ENCODE measurements at places on chromosomes 13 and 19.
A peak's percentile ranks its signal among the peaks of the same experiment; 100 is the strongest.

GRCh38 chr13:39575641-39576238 is 27.3 kb downstream of the LHFPL6 start:
- no peak for DNase-seq

DNA sequence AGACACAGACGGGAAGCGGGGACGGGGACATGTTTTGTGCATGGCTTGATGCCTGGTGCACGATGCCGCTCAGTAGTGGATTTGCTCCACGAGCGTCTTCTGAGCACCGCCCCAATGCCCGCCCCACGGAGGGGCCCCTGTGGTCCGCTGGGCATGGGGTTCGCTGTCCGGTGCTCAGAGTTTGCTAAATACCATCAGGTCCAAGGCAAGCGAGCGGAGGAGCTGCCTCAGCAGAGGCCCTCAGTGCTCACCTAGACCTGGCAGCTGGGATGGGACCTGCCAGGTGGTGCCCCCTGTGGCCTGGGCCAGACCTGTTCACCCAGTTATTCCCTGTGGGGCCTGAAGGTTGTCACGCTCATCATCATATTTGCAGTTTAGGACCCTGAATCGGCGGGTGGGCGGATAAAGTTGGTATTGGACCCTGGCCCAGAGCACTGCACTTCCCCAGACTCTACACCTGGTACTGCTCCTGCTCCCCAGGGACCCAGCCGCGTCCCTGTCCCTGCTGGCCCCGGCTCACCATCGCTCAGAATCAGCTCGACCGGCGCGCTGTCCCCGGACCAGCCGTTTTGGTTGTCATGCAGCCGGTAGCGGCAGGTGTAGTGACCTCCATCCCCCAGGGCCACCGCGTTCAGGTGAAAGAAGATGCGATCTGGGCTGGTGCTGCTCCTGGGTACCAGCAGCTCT is 2.3 kb downstream of the A1BG start:
- no peak for DNase-seq

- no peak for DNase-seq
Measured at GRCh38 chr19:1295169-1296012, 9.7 kb downstream of the EFNA2 start.

- DNase-seq, result peak; percentile 75
Measured at GRCh38 chr13:42041011-42041683, 7.3 kb upstream of the DGKH start.

DNA sequence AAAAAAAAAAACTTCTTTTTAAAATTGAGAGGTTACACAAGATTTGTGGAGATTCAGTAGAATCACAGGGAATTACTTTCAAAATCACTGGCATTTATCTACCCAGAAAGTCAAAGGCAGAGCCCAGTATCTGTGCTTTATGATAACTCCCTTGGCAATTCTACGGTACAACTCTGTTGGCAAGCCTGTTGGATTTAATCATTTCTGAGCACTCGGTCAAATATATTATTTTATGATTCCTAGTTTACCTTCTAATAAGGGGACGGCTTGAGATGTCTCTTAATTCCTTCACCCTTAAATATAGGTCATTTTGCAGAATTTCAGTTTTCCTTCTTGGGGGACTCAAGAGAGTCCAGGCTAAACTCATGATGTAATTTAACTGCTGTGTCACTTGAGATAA is 987.6 kb downstream of the EFNB2 start:
- no peak for DNase-seq

GRCh38 chr13:33264620-33264978 is 21.0 kb downstream of the STARD13 start:
- no peak for DNase-seq

GRCh38 chr19:3572855-3573161 is at the start of gene HMG20B:
Gene HMG20B, plus strand, starts transcription at chr19:3572944. Its CDS starts 366 bp downstream, at chr19:3573310.
- no peak for DNase-seq

GRCh38 chr13:32039528-32039927 is 8.0 kb downstream of the FRY start:
- DNase-seq, result no peak

DNA sequence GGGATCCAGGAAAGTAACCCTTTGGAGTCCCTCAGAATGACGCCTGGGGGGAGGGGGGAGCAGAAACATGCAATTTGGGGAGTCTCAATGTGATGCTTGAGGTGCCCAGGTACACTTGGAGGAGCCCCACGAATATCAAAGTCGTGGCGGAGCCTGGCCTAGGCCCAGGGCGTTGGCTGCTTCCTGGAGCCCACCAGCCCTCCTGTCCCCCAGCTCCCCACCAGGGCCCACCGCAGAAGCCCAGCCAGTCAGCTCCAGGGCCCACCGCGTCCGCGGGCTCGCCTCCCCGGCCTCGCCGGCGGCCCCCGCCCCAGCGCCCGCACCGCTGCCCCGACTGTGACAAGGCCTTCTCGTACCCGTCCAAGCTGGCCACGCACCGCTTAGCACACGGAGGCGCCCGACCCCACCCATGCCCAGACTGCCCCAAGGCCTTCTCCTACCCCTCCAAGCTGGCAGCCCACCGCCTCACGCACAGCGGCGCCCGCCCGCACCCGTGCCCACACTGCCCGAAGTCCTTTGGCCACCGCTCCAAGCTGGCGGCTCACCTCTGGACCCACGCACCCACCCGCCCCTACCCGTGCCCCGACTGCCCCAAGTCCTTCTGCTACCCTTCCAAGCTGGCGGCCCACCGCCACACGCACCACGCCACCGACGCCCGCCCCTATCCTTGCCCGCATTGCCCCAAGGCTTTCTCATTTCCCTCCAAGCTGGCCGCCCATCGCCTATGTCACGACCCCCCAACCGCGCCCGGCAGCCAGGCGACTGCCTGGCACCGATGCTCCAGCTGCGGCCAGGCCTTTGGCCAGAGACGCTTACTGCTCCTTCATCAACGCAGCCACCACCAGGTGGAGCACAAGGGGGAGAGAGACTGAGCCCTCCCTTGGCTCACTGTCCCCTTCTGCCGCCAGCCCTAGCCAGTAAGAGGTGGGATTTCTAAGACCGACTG is 2.1 kb downstream of the ZNF575 start:
- peak; percentile 77 for DNase-seq

DNA sequence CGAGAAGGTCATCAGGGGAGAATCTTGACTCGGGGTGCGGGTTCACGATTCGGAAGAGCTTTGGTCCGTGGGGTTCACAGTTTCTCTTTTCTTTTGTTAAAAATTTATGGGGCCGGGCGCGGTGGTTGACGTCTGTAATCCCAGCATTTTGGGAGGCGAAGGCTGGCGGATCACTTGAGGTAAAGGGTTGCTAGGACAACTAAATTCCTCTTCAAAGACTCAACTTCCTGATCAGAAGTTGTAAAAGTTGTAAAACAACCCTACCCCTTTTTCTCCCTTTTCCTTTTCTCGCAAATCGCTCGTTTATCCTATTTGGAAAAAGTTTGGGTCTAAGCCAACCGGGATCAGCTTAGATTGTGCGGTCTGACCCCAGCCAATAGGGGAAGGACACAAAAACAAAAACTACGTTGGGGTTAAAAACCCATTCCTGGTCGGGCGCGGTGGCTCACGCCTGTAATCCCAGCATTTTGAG is 673 bp downstream of the ZNF486 start:
- peak; percentile 68 for DNase-seq

DNA sequence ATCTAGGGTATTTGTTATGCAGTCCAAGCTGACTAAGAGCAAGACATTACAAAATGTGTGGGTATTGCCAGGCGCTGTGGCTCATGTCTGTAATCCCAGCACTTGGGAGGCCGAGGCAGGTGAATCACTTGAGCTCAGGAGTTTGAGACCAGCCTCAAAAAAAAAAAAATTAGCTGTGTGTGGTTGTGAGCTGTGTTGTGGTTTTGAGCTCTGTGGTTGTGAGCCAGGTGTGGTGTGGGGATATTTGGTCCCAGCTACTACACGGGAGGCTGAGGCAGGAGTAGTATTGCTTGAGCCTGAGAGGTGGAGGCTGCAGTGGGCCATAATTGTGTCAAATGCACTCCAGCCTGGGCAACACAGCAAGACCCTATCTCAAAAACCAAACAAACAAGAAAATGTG is 5.6 kb upstream of the KEAP1 start:
- DNase-seq, result no peak

GRCh38 chr13:39765801-39766463 is 110.5 kb downstream of the COG6 start:
- DNase-seq, result peak; percentile 40

GRCh38 chr19:49546825-49547565 is 19.2 kb downstream of the RCN3 start:
- peak; percentile 86 for DNase-seq

GRCh38 chr13:24699541-24699940 is 19.3 kb downstream of the ATP12A start:
- no peak for DNase-seq

- DNase-seq, result no peak
Measured at GRCh38 chr13:87661471-87661870, 9.7 kb upstream of the SLITRK5 start.
